ENCODE measurements at places on chromosomes 6 and 20.

DNA sequence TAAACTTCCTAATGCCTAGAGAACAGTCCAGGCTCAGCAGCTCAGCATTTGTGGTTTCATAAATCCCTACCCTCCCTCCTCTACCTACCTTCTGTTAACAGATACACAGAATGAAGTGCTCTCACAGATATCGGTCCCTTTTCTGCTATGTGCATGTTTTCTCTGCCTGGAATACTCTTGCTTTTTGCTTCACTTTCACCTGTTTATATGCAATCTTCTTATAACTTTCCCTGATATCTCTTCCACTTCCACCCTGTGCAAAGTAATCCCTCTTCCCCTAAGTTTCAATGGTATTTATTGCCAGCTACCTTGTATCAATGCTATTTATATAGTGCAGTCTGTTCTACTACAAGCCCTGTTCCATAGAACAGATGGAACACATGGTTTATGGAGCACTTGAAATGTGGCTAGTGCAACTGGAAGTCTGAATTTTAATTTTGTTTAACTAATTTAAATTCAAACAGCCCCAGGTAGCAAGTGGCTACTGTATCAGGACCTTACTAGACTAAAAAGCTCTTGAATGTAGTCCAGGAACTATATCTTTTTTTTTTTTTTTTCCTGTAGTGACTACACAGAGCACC lies 3.1 kb upstream of the TAB2 start:
- DNase-seq, result no peak

DNA sequence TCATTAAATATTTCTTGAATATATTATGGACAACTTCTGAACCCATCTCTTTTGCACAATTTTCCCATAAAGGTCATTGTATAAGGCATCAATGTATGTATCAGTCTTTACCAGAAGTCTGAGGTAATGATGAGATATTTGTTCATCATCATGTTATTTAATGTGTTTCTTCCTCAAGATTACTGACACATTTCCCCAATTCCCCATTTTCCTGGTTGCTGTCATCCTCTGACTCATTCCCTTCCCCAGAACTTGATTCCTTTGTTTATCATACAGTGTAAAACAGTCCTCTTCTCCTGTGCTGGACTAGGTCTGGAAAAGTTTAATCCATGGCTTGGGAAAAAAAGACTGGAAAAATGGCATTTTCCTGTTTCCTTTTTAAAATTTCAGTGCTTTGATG lies 107.9 kb upstream of the FLRT3 start:
- no peak for DNase-seq

- no peak for DNase-seq
Measured at GRCh38 chr6:60643870-60644269, 1642.2 kb downstream of the KHDRBS2 start.

DNA sequence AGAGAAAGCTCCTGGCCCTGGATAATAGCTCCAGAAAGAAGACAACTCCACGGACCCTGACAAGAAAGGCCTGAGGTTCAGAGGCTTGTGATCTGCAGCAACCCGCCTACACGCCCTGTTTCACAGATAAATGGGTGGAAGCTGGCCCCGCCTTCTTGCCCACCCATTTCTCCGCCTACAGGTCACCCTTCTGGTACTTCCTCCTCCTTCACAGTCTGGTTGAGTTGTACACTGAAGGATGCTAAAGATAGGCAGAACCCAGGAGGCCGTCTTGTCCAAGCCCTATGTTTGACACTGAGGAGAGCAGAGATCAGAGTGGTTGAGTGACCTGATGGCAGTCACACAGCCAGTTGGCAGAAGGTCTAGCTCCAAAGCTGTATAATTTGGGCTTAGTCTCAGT lies 34.2 kb upstream of the MDGA1 start:
- DNase-seq, result no peak

GRCh38 chr20:52972190-52972937 lies at the start of gene TSHZ2:
Gene TSHZ2 (plus strand): TSS chr20:52972358. CDS start chr20:52973294, 936 bp downstream.
- peak; percentile 80 for DNase-seq

GRCh38 chr20:24027229-24027628 lies 38.6 kb upstream of the GGTLC1 start:
- DNase-seq, result no peak

DNA sequence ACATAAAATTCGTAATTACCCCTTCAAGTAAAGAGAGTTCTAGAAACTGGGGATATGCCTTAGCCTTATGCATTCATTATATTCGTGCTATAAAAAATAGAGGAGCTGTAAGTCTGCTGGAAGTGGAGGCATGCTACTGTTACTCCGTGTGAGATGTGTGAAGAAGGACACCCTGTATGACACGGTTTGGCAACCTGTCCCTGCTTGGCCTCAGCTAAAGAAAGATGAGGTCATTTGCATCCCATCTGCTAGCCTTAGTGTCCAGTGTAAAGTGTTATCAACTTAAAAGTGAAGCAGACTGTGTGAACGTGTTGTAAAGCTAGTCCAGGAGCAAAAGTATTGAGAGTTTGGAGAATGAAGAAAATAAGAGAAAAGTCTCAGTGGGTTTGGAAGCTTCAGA lies 135.1 kb upstream of the RAB32 start:
- DNase-seq, result no peak

- no peak for DNase-seq
Measured at GRCh38 chr6:134502614-134503549, 185.0 kb upstream of the SGK1 start.

- no peak for DNase-seq
Measured at GRCh38 chr20:36655004-36655403, 9.0 kb upstream of the SLA2 start.

GRCh38 chr20:59985864-59986263 lies 27.6 kb downstream of the CDH26 start:
- peak; percentile 22 for DNase-seq

GRCh38 chr6:122803171-122803661 lies 14.2 kb downstream of the SMPDL3A start:
- no peak for DNase-seq

GRCh38 chr6:13261464-13261994 lies 66.8 kb downstream of the TBC1D7 start:
- DNase-seq, result no peak

- DNase-seq, result no peak
Measured at GRCh38 chr20:1588533-1589460, 31.0 kb downstream of the SIRPB1 start.

GRCh38 chr6:51568771-51569170 lies 518.6 kb downstream of the PKHD1 start:
- DNase-seq, result no peak

GRCh38 chr20:55881204-55881603 lies 124.1 kb downstream of the CBLN4 start:
- no peak for DNase-seq

DNA sequence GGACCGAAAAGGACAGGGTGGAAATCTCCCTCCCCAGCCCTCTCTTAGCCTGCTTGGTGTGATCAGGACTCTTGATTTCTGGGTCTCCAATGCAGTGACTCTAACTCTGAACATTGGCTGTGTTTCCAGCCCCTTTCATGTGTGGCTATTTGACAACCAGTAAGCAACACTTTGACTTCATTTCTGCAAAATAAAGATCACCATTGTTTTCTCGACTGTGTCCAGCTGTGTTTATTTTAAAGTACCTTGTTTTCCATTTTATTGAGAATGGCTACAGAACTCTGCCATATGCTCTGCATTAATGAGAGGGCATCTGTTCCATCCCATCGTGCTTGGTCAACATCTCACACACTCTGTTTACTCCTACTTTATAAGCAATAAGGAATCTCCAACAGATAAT lies 60.9 kb upstream of the TAGAP start:
- no peak for DNase-seq

DNA sequence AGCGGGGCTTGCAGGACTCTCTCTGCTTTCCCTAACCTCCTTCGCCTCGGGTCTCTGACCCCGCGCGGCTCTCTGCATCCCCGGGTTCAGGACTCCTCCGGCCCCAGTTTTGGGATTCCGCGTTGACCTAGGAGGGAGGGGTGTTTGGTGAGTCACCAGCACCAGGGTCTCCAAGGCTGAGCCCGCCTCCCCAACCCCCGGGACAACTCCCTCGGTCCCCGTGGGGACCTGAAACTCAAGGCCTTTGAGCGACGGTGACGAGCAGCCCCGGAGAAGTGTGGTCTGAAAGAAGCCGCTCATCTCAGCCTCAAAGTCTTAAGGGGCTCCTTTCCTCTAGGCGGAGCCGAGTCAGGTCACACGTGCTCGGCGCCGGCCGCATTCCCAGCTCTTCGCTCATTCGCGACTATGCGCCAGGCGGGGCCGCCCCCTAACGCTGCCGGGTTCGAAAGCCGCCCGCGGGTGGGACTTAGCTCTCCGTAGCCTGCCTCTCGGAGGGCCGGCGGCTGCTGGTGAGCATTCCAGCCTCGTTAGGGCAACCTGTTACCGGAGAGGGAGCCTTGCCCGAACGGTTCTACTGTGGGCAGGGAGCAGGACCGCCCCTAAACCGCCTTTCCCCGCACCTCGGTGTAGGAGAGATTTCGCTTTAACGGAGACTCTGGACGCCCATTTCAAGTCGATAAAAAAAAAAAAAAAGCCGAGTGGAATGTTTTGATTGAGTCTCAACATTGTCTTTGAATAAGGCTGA lies 3.0 kb upstream of the PRDM13 start:
- DNase-seq, result no peak

GRCh38 chr6:53630533-53631226 lies 34.9 kb downstream of the KLHL31 start:
- no peak for DNase-seq

DNA sequence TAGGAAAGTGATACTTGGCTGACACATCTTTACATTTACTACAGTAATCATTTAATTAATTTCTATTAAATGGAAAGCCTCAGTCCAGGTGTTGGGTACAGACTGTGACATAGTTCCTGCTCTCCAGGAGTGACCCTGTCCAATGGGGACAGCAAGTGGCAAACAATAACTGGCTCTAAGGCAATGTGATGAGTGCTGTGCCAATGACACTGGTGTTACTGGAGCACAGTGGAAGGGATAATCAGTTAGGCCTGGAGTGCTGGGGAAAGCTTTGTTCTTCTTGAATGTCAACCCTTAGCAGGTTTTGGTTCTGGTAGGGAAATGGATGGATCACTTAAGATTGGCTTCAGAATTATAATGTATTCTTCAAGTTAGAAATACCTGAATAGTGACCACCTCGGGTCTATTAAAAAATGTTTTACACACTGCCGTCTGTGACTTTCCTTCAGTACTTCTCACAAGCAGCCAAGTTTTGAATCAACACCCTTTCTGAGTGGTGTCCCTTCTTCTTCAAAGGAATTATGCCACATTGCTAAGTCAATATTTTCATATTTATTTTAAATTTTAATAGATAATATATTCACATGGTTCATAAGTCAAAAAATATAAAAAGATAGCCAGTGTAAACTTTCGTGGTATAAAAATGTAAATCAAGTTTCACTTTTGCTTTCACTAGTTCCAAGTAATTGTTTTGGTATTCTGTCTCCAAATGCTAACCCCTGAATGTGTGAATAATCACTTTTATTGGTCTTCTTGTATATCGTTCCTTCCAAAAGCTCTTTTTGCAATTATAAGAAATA lies 9.6 kb downstream of the CMTR1 start:
- no peak for DNase-seq

GRCh38 chr6:77466055-77466450 lies 2.8 kb upstream of the HTR1B start:
- peak; percentile 43 for DNase-seq

DNA sequence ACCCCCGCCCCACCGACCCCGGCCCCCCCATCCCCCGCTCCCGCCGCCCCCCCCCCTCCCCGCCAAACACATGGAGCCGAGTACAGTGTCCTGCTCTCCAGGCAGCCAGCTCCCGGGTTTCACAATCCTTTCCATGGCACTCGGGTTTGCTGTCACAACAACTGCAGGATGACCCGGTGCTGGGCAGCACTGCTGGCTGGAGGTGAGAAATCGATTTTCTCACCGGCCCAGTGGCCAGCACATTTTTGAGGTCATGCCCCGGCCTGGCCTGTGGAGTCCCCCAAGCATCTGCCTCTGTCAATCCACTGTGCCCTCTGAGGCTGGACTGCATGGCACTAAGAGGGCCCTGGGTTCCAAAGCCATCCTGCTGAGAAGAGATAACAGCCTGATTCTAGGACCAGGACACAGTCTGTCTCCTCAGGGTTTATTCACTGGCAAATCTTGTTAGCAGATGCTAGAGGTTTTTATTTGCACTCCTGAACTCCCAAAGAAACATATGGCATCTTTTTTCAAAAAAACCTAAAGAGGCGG lies 129.5 kb downstream of the NFATC2 start:
- DNase-seq, result no peak

DNA sequence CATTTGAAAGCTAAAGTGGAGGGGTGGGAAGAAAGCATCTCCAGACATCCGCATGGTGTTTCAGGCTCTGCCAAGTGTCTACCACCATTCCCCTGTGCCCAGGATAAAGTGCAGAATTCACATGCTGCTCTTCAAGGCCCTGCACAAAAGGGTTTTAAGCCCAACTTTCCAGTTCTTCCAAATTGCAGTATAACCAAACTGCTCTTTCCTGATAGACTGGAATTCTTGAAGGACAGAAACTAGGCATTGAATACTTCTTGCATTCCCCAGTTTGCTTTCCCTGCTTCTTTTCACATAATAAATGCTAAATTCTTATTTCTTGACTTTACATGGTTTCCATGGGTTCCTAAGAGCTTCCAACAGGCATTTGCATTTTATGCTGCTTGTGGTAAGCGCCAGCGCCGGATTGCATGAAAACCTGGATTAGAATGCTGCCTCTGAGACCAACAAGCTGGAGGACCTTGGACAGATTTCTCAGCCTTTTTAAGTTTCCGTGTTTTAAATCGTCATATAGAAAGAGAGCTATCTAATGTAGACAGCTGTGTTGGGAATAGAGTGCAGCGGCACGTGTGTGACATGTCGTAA lies 7.9 kb downstream of the SOX4 start:
- DNase-seq, result no peak

DNA sequence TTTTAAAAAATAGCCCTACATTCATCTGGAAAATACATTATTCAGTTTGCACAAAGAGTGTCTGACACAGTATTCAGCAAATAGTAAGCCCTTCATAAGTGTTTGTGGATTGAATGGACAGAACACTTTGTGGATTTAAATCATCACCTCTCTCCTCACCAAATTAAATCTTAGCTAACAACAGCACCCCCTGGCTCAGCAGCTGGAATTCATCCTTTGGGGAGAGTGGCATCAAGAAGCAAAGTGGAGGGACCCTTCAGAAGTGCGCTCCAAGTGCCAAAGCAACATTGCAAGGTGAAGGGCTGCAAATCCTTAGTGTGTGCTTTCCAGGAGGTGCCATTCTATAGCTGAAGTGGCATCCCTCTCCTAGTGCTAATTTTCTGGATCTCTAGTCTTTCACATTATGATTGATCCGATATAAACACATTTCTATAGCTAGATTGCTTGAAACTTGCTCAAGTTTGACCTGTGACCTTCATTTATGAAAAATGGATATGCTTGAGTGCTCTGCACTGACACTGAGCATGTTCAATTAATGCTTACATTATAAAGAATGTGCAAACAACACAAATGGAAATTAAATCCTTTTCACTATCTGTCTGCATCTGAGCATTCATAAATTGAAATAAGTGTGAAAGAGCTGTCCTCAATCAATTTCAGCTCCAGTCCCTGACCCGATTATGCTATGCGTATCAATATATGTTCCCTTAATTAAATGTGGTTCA lies 891.7 kb downstream of the C6orf118 start:
- no peak for DNase-seq
